ENCODE measurements at places on chromosomes 3 and 15.
A peak's percentile ranks its signal among the peaks of the same experiment; 100 is the strongest.

DNA sequence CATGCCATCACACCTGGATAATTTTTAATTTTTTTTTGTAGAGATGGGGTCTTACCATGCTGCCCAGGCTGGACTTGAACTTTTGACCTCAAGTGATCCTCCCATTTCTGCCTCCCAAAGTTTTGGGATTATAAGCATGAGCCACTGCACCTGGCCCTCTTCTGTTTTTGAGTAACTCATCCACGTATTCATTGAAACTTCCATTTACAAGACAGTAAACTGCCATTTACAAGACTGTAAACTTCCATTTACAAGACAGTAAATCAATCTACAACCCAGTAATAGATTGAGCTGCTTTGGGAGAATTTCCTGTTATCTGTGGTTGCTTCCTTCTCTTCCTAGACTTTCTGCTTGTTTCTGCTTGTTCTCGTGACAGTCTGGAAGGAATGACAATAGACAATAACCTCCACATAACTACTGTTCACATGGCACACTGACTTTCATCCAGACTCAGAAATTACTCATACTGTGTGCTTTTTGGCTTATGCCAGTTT lies 114.7 kb upstream of the CCNL1 start:
- DNase-seq: no peak

- no peak for DNase-seq
Observed at GRCh38 chr3:178546079-178546478, 9.8 kb downstream of the KCNMB2 start.

GRCh38 chr3:57998366-57999283 lies 9.6 kb upstream of the FLNB start:
- no peak for DNase-seq

DNA sequence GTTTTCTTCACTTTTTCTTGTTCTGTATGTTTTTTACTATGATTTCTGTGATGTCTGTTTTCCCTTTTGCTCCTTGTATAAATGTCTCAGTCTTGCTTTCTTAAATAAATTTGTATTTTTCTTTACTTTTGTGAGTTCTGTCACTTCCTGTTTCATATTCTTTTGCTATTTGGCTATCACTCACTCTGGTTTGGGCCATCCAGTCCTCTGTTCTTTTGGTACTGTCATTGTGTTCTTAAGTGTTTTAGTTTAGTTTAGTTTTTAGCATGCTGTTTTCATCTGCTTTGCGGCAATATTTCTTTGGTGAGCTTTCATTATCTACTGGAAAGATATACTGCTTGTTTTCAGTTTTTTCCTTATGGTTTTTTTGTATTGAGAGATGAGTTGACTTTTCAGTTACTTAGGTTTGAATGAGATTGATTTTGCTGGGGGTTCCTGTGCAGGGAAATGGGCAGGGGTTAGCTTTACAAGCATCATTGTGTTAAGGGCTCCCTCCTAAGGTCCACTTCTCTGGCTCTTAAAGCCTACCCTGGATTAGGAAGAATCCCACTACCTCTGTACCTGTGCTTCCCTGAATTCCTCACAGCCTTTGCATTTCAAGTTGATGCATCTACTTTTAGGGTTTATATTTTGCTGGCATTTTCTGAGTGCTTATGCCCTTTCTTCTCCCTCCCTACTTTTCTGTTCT lies 35.1 kb downstream of the PDCD6IP start:
- DNase-seq: no peak

GRCh38 chr3:177438596-177439220 lies 241.4 kb upstream of the TBL1XR1 start:
- no peak for DNase-seq

DNA sequence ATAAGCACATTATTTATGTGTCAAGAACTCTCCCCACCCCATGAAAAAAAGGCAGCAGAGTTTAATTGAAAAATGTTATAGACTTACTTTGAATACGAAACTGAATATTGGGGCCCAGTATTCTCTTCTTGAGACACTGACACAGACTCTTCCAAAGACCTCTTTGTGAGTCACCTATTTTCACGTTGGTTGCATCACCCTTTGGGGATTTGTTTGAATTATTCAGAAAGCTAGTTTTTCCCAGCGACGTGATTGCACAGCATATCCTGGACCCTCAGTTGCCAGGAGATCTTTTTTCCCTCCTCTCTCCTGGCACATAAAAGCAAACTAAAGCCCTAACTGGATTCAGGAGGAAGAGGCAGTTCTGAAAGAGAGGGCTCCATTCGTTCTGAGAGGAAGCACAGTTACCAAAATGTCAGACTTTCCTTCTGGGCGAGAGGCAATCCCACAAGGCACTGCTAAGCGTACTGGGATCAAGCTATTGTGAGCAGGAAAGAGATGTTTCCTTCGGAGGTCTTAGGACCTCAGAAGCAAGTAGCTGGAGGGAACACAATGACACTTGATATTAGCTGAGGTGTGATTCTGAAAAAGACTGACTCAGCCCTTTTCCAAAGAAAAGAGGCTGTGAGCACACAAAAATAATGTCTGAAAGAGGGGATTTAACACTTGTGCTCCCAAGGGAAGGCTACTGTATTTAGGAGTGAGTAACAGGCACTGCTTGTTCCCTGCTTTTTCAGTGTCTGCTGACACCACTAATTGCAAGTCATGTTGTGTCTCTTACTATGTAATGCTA lies 65.8 kb upstream of the CADPS start:
- no peak for DNase-seq

- DNase-seq: no peak
Observed at GRCh38 chr15:96409215-96410138, 79.0 kb downstream of the NR2F2 start.

DNA sequence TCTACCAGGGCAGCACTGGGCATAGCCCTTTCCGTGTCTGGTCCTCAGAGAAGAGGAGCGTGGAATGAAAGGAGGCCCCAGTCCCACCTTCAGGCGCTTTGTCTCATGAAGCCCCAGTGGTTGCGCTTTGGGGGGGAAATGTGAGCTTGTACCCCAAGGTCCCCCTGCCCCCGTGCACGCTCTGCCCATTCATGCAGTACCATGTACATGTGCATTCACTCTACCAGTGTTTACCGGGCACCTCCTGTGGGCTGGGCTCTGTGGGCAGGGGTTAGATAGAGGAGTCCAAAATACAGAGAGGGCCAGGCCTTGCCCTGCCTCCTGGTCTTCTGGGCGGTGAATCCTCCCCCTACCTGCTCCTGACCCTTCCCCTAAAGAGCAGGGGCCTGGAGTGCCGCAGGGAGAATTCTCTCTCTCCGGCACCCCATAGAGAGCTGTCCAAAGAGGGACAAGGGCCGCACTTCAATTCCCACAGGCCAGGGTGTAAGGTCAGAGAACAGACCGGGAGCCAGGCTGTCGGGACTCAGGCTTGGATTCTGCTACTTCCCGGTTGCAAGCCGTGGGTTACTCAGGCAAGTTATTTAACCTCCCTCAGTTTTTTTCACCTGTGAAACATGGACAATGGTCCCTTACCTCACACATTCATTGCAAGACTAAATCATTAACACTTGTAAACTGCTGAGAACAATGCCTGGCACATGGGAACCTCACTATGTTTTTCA lies 153.4 kb downstream of the MEGF11 start:
- no peak for DNase-seq

- DNase-seq: no peak
Observed at GRCh38 chr3:90015688-90016356, 908.4 kb downstream of the EPHA3 start.

DNA sequence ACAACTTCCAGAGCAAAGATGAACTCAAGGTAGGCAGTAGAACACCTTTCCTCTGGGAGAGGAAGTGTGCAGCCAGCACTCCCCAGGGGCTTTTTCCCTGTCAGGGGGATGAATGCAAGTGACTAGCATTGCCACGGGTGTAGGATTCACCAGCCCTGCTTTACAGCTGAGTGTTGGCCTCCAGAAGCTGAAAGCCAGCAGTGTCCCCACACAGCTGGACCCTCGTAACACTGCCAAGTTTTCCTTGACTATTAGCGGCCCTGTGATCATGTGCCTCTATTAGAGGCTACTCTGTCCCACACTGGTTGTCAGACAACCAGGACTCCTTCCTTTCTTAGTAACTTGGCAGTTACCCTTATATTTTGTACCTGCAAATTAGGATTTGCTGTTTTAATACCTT lies 104.9 kb upstream of the MANF start:
- DNase-seq: no peak

DNA sequence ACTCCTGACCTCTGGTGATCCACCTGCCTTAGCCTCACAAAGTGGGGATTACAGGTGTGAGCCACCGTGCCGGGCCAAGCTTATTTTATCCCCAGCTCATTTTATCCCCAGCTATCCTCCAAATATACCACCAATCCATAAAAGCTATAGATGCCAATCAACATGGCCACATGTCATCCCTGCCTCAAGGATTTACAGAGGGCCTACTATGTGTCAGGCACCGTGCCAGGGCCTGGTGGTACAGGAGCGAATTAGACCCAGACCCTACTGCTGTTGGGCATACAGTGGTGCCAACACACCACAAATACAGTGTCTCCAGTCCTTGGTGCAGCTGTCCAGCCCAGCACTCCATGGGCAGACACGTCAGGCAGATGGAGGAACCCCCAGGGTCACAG lies 73.4 kb downstream of the SCN5A start:
- DNase-seq: no peak

- DNase-seq: no peak
Observed at GRCh38 chr3:20325563-20325962, 139.6 kb upstream of the SGO1 start.

GRCh38 chr3:34175636-34176176 lies 377.3 kb downstream of the PDCD6IP start:
- DNase-seq: no peak

DNA sequence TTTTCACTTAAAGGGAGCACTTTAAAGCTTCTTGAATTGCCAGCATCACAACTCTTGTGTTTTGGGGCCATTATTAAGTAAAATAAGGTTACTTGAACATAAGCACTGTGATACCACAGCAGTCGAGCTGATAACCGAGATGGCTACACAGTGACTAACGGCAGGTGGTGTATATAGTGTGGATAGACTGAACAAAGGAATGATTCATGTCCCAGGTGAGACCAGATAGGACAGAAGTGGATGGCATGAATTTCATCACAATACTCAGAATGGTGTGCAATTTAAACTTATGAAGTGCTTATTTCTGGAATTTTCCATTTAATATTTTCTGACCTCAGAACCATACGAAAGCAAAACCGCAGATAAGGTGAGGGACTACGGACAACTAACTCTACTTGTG lies 40.2 kb downstream of the PBRM1 start:
- no peak for DNase-seq

GRCh38 chr3:83065851-83066460 lies 1304.5 kb upstream of the GBE1 start:
- DNase-seq: no peak

DNA sequence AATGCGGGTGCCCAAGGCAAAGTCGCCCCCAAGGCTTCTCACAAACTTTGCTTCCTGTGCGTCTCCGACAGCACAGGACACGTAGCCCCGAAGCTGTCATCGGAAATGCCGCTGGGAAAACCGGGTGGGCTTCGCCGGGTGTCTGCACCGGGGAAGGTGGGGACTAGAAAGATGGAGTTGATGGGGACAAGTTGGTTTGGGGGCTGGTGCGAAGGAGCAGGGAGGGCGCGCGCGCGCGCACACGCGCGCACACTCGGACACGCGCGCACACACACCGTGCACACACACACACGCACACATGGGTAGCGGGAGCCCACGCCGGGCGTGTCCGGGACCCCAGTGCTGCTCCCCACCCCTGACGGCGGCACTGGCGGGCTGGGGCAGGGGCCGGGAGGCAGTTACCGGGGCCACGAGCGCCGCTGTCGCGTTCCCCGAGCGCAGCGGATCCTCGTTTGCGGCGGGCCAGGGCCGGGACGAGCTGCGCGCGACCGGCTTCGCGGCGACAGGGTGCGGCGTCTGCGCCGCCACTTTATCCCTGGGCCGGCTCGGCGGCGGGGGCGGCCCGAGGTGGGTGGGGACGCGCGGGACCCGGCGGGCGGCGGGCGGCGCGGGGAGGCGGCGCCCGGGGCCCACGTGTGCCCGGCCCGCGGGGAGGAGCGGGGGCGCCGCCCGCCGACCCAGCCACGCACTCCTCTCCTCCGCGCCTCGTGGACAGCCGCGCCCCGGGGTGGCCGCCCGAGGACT lies 539 bp upstream of the MGLL start:
- no peak for DNase-seq

- DNase-seq: no peak
Observed at GRCh38 chr3:191628571-191628970, 167.6 kb downstream of the PYDC2 start.

DNA sequence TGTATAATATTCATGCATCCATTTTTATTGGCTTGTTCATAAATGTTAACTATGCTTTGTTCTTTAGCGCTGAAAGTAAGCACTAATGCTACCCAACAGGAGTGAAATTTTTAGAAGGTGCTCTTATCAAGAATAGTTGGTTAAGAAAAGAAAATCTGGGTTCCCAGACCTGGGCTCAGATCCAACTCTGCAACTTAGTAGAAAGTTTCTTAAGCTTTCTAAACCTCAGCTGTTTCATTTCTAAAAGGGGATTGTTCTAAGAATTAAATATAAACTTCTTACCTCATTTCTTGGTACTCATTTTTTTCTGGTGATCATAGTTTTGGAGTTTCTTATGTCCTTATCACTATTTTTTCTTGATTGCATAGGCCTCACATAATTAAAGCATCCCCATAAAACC lies 12.1 kb downstream of the ARPP21 start:
- no peak for DNase-seq

- DNase-seq: no peak
Observed at GRCh38 chr3:194075802-194076460, 60.0 kb upstream of the HES1 start.

DNA sequence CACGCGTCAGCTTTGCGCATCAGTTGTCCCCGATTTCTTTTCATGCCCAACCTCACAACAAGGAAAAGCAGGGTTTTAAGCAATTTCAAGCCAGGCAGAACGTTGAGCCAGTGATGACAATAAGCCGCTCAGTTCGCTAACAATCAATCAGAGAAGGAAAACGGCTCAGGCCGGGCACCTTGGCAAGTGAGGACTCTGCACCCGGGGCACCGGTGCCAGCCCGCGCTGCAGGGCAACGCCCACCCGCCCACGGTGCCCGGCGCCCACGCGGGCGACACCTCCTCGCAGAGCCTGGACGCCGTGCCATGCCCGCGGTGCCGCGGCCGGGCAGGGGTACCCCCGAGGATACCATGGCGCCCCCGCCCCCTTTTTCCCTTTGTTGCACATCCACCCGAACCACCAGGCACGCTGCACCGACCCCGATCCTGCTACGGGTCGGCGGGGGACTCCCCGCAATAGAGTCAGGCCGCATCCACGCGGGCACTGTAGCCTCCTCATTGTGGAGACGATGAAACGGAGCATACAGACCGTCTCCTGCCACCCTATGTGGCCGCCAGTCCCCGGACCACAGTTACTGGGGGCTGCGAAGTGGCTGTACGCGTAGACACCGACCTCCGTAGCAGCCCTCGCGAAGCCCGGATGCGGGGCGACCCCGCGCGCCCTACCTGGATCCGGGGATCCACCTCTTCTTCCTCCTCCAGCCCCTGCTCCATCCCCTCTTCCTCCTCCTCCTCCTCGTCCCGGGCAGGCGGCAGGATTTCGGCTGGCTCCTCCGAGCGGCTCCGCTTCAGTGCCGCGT lies 581 bp downstream of the SH3BP5 start:
- DNase-seq: peak; percentile 42

DNA sequence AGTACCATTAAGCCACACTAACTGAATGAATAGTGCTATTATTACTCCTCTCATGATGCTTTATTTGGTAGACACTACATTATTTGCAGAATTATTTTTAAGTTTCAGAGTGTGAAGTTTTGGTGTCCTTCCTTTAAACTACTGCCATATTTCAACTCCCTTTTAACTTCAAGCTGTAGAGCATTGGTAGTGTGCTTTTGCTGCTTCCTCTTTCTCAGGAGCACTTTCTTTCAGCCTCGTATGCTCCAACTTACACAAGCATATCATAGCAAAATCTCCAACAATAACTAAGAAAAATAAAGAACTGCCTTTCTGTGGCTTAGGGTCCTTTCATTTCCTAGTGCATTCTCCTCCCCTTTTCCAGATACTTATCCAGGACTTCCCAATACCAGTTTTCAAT lies 476.4 kb upstream of the AGTR1 start:
- no peak for DNase-seq
